ENCODE measurements at places on chromosomes 6 and 20.

- no peak for DNase-seq
These were observed 532 bp upstream of the SLC35F1 start for GRCh38 chr6:117906507-117906957.

DNA sequence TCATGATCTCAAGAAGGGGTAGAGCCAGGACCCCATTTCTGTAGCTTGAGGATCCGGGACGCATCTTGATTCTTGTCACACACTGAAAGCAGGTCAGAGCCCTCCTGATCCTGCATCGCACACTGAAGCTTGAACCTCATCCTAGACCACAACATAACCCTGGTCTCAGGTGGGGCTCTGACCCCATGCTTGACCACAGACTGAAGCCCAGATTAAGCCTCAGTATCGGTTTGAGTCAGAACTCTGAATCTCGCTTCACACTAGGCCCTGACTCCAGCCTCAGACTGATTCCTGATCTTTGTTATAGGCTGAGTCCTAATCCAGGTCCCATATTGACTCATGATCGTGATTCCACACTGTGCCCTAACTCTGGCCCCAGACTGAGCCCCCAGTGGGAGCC is 8.5 kb upstream of the RSPO4 start:
- no peak for DNase-seq

- DNase-seq = no peak
These were observed 295.5 kb upstream of the JARID2 start for GRCh38 chr6:14950103-14950969.

DNA sequence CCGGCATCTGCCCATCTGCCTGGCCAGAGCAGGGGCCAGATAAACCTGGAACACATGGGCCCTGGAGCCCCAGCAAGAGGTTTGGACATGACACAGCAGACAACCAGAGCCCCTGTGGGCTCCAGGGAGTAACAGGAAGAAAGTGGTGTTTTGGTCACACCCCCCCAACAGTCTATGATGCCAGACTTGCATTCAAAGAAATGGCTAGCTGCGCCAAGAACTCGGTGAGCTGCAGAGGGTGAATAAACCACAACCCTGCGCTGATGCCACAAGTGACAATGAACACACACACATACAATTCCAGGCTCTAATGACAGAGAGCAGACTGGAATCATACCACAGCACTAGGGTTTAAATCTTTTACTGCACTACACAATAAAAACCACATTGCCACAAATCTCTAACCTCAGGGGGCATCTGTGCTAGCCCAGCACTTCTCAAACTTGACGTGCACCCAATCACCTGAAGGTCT is 34.0 kb downstream of the TRERF1 start:
- DNase-seq = no peak

DNA sequence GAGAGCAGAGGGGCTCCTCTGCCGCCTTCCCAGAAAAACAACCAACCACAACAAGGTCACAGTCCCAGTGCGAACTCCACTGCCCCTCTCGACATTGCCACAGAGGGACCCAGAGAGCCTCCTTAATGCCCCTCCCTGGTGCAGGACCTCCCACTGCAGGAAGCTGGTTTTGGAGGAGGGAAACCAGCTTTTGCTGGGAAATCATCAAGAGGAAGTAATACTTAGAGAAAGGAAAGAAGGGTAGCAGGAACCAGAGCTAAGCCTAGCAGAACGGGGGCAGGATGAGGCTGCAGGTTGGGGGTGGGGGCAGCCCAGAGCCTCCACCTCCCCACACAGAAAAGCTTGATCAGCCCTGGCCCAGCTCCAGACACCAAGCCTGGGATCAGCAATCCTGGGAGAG is 37.7 kb upstream of the SIRPA start:
- no peak for DNase-seq

DNA sequence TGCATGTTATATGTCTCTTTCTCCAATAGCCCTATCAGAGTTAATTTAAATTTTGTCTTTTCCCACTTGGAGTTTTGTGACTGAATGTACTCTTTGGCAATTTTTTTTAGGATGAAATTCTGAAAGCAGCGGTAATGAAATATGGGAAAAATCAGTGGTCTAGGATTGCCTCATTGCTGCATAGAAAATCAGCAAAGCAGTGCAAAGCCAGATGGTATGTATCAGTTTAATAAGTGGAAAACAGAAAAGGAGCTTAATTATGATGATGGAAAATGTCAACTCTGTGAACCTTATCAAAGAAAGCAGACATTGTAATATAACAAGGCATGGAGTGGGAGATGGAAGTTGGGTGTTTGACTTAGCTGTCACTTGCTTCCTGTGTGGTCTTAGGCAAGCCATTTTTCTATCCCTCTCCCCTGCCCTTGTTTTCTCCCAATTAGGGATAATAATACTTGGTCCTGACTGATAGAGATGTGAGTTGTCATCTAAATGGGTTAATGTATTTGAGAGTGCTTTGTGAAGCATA is 2.7 kb downstream of the CDC5L start:
- no peak for DNase-seq

DNA sequence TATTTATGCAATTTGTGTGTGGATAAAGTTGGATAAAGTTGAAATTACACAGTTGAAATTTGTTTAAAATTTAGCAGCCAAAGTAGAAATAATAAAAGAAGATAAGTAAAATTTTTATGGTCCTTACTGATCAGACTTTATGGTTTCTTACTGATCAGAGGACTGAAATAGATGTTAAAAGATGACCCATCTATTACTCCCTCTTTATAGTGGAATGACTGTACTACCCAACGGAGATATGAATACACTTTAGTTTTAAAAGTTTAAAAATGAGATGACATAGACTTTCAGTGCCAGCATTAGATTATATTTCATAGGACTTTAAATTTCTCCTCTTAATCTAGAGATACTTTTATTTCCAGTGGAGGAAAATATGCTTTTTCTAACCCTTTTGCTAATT is 98.9 kb upstream of the ADGRF4 start:
- no peak for DNase-seq

Measured in fibroblast of skin of left biceps (primary cell).